Stimulated activated CD8-positive, alpha-beta memory T cell treated with anti-CD3 and anti-CD28 coated beads, Interleukin-7, amount 100 ng/mL, for 1 hour (primary cell): ENCODE measurements at places on chromosomes 7 and 10.

DNA sequence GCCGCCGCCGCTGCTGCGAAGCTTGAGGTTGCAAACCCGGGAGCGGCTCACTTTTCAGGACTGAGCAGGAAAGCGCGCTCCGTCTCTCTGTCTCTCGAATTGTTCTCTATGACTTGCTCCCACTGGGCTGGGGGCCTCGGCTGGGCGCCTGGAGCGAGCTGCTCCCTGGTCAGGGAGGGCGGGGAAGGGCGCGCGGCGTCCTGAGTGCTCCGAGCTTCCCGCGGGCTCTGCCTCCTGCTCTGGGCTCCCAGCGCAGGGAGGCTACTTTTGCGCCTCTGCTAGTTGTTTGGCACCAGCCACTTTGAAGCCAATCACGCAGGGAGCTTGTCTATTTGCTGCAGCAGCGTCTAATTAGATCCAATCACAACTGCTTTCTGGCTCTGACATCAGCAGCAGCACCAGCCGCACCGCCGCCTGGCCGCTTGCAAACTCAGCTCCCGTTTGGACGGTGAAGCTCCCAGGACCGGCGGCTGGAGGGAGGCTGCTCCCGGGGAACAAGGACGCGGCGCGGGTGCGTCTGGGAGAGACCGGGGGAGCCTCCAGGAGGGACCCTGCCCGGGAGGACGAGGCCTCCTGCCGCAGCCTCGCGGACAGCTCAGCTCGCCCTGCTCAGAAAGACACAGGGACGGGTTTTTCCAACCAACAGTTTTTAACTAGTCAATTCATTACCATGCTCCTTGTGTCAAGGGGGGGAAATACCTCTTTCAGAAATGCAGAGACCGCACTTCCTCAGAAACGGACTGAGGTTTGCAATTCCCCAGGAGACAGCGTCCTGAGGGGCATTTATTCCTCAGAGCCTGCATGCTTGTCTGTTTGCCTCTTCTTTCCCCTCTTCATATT is at the start of gene ADARB2:
ADARB2 (minus strand) TSS at position 304 of the 840 bp plus-strand sequence.
- no peak for DNase-seq

DNA sequence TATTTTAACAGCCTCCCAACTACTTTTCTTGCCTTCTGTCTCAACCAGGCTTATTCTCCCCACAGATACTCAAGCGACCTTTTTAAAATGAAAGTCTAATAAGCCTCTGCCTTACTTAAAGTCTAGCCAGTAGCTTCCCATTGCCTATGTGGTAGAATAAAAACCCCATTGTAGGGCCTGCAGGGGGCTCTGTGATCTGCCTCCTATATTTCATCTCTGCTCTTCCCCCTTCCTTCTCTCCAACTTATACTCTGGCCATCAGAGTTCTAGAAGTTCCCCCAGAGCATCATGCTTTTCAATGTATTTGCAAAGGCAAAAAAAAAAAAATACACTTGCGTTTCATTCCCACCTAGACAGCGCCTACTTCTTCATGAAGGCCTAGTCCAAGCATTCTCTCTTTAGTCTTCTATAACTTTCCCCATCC is 167.7 kb upstream of the ADO start:
- DNase-seq: no peak

- DNase-seq: no peak
Measured at GRCh38 chr10:124384172-124384571, 34.6 kb downstream of the OAT start.

DNA sequence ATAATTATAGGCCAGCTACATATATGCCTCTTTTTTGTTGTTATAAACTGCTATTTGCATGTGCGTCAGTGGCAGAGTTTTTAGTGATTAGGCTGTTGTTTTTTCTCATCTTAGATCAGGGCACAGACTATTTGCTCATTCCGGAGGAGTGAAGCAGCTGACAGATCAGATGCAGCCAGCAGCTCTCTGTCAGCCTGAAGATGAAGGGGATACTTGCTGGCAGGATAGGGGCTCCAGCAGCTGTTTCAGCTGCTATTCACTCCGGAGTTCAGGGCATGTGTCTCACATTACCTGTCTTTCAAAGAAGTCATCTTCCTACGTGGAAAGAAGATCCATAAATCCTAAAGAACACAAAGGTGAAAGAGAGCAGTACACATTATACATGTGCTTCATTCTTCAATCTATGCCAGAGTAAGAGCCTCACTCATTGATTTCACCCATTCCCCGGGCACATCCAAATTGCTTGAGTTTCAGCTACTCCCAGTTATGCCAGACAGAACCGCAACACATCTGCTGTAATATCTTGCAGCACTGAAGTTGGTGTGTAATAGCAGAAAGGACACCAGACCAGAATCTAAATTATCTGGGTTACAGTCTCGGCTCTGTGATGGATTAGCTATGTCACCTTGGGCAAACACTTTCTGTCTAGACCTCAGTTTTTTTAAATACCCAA is 182.8 kb upstream of the CHRM2 start:
- DNase-seq: no peak

DNA sequence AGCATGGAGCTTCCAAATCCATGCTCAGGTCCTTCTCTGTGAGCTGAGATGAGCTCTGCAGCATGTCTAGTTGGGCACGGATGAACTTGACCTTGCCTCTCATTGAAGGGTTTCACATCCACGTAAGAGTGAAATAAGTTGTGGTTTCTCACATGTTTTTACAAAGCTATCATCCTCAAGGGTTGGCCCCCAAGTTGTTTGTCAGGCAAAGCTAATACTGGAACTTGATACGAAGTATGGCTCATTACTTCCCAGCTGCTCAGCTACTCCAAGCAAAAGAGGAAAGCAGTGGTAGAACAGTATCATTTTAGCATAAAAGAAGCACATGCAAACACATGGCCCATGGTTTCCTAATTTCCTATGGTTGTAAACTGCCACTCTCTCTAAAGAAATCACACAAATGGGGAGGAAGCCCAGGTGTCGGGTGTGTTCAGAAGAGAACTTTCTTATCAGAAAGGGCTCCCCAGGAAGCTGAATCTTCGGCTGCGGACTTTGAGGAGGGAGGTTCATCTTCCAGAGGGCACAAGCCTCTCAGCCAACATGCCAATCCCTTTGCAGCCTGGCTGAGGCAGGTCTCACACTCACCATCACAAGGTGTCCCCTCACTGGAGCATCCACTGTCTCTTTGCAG is 45.3 kb downstream of the PDLIM1 start:
- no peak for DNase-seq

GRCh38 chr10:53579773-53580172 is 807.2 kb upstream of the MBL2 start:
- DNase-seq: no peak

DNA sequence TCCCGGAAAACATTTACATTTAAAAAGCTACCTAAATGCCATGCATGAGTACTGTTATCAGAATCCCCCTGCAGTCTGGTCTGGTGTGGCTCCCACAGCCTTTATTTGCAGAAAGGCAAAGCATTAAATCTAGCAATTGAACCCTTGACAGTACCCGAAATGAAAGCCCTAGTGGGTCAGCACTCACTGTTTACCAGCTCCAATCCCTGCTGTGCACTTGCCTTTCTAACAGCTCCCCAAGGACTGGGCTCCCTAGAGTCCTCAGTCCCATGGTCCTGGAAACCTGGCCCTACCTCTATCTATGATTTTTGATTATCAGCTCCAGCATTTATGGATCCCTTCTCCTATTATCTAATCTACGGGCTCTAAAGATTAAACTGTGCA is 1.9 kb upstream of the MACC1 start:
- no peak for DNase-seq
